ENCODE measurements at places on chromosomes 16 and 17. TPM values are rescaled to one million over a fixed set of nuclear protein-coding genes. Genes with fewer than 3 reads are reported as not detected.

Gene PYY
- total RNA-seq: not detected

Gene CCL17
- total RNA-seq: not detected

Gene FLYWCH2
- total RNA-seq: 5.9 TPM

Gene ENPP7
- 2.9 TPM for total RNA-seq

Gene TAC4
- not detected for total RNA-seq

DNA sequence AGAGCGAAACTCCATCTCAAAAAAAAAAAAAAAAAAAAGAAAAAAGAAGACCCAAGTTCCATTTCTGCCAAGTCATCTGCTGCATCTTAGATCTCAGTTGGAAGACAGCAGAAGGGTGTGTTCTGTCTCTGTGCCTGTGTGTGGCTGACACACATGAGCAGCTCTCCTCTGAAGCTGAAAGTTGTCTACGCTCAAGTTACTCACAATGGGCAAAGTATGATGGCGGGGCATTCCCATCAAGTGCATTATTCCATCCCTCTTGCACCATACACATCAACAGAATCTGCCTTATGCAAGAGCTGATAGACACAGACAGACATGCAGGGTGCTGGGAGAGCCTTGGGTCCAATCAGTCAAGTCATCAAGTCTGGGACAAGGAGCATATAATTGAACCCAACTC is 402.2 kb downstream of the XYLT1 start:
- DNase-seq: no peak

DNA sequence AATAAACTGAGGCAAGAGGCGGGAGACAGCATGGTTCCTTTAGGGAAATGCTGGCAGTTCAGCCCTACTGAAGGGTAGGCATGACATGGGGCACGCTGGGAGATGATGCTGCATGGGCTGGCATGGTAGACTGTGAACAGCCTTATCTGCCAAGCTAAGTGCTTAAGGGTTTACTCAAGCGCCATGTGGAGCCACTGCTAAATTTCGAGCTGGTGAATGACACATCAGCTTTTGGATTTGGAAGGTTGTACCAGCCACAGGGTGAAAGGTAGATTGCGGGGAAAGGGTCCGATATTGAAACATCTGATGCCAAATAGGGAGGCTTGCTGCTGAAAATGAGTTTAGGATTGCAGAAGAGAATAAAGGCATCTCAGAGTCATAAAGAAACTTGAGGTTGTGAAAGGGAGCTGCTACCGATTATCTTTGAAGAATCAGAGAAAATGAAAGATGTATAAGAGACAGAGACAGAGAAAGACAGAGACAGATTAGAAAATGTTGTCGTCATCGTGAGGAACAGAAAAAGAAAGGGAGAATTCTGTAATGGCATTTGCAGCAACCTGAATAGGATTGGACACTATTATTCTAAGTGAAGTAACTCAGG is 16.3 kb downstream of the PIK3R5 start:
- no peak for DNase-seq

DNA sequence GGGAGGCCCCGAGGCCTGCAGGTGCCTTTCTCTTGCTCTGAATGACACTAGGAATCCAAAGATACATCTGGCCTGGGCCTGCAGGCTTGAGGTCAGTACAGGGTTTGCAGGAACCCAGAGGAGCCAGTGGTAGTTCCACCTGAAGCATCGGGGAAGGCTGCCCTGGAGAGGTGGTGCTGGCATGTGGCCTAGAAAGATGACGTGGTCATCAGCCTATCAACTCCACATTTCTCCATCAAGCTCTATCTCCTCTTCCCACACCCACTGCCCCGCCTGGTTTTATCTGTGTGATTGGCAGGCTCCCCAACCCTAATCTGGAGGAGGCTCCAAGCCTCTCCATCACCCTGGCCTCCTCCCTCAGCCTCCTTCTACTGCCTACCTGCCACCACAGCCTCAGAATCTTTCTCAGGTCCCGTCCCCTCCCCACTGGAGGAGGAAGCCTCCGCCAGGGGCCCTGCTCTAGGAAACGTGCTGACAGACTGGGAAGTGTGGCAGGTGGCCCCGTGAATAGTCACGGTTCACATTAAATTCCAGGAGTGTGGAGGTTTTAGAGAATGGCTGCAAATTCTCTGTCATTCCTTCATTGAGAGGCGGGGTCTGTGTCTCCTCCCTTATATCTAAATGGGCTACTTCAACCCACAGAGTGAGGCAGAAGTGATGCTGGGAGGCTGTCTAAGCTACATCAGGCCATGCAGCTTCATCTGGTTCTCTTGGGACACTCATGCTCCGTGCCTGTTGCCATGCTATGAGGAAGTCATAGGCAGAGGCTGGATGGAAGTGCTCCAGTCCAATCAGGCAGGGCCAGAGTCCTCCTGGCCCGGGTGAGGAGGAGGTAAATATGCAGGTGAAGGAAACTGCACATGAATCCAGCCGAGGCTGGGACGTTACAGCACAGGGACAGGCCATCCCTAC is 11.4 kb upstream of the MAP2K3 start:
- peak; percentile 48 for DNase-seq

GRCh38 chr16:84548508-84548907 is 44.0 kb upstream of the MEAK7 start:
- no peak for DNase-seq

DNA sequence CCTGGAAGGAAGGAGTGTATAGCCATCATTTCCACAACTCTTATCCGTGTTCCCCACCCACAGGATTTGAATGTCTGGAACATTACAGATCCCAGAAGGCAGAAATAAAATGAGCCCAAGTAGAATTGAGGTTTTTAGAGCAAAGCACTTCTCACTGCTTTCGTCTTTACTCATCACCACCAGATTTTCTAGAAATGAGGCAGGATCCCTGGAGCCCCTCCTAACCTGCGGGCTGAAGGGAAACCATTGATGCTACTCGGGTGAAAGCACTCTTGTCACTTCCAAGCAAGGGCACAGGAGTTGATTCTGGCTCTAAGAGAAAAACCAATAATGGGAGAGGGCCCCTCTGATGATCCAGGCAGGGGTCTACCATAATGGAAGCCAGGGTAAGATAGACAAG is 2.8 kb upstream of the ALDOC start:
- no peak for DNase-seq

Data from left lobe of liver (tissue), 2 donors.